ENCODE measurements at places on chromosomes 16 and 17. TPM values are rescaled to one million over a fixed set of nuclear protein-coding genes. Genes with fewer than 3 reads are reported as not detected.

GRCh38 chr17:81680150-81680549 is 3.4 kb downstream of the ARL16 start:
- H3K27me3 ChIP-seq = no peaks in the 10 kb centered on the region
- H3K36me3 ChIP-seq = peaks cover 14% of the 10 kb centered on the region
- DNase-seq = no peak
- no peak overlapping the region for H3K27ac ChIP-seq

The TMC7 gene
- total RNA-seq = not detected

DNA sequence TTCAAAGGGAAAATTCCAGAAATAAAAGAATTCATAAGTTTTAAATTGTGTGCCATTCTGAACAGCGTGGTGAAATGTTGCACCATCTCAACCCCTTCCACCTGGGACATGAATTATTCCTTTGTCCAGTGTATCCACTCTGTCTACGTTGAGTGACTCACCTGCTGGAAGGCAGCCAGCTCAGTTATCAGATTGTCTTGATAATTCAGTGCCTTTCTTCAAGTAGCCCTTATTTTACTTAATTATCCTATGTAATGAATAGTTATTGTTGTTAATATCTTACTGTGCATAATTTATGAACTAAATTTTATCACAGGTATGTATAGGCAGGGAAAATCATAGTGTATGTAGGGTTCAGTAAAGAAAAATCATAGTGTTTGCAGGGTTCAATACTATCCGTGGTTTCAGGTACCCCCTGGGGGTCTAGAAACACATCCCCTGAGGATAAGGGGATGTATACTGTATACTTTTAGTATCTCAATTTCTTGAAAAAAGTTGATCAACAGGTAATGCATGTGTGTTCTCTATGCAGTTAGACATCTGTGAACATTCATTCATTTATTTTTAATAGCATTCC is 7.7 kb upstream of the PCTP start:
- DNase-seq = no peak
- H3K27ac ChIP-seq = no peak overlapping the region
- H3K27me3 ChIP-seq = peaks cover 35% of the 10 kb centered on the region
- no peak overlapping the region for H3K4me3 ChIP-seq
- H3K4me1 ChIP-seq = no peaks in the 10 kb centered on the region

The TMEM238L gene
- not detected for total RNA-seq

DNA sequence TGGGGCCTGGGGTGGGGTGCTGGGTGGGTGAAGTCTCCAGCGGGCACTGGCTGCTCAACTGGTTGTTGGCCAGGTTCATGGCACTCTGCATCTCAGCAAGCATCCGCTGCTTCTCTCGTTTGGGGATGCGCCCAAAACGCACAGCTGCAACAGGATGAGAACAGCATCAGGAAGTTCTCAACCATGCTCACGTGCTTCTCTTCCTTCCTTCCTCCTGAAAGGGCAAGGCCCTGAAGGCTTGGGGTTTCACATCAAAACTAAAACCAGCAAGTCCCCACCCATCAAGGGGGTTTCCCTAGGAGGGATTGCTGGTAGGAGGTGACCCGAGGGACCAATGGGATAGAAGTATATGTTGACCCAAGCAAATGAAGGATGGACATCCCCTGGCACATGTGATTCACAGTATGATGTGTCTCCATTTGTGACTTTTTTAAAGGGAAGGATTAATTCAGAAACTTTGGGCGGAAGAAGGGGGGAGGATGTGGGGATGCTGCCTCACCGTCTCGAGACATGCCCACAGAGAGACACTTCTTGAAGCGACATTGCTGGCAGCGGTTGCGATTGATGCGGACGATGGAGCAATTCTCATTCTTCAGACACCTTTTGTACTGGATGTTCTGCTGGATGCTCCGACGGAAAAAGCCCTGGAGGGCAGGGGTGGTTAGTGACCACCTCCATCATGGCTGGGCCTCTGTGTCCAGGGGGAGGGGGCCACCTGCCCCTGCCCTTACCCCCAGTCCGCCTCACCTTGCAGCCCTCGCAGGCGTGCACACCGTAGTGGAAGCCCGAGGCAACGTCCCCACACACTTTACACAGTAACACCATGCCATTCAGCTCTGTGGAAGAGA is 4.2 kb downstream of the NR1D1 start:
- H3K27me3 ChIP-seq = peaks cover 5% of the 10 kb centered on the region
- peak; percentile 91 for DNase-seq
- peak overlapping the region; percentile 76 for H3K4me3 ChIP-seq
- peak overlapping the region; percentile 81 for H3K27ac ChIP-seq
- H3K36me3 ChIP-seq = peaks cover 41% of the 10 kb centered on the region

GRCh38 chr17:60087882-60088669 is 9.4 kb upstream of the HEATR6 start:
- H3K36me3 ChIP-seq = no peaks in the 10 kb centered on the region
- H3K4me3 ChIP-seq = no peak overlapping the region
- no peaks in the 10 kb centered on the region for H3K4me1 ChIP-seq
- H3K27me3 ChIP-seq = peaks cover 20% of the 10 kb centered on the region
- no peak overlapping the region for H3K27ac ChIP-seq

- H3K27me3 ChIP-seq = no peaks in the 10 kb centered on the region
- H3K4me3 ChIP-seq = no peak overlapping the region
- DNase-seq = no peak
- no peaks in the 10 kb centered on the region for H3K36me3 ChIP-seq
- H3K27ac ChIP-seq = no peak overlapping the region
- no peaks in the 10 kb centered on the region for H3K4me1 ChIP-seq
Observed at GRCh38 chr16:22665803-22666202, 148.2 kb upstream of the HS3ST2 start.

The KRTAP9-4 gene
- not detected for total RNA-seq

The KIF1C gene
- total RNA-seq = 68.4 TPM

The LPO gene
- not detected for total RNA-seq

- no peak for DNase-seq
- H3K27me3 ChIP-seq = no peaks in the 10 kb centered on the region
- no peak overlapping the region for H3K4me3 ChIP-seq
- H3K36me3 ChIP-seq = peaks cover 2% of the 10 kb centered on the region
- H3K27ac ChIP-seq = no peak overlapping the region
- no peaks in the 10 kb centered on the region for H3K4me1 ChIP-seq
Observed at GRCh38 chr16:30151091-30151490, 28.1 kb upstream of the MAPK3 start.

- DNase-seq = no peak
- H3K4me1 ChIP-seq = peaks cover 83% of the 10 kb centered on the region
- H3K36me3 ChIP-seq = peaks cover 16% of the 10 kb centered on the region
- peak overlapping the region; percentile 32 for H3K27ac ChIP-seq
Observed at GRCh38 chr16:89476811-89477261, 13.5 kb downstream of the ANKRD11 start.

The C16orf96 gene
- total RNA-seq = not detected

GRCh38 chr17:57442401-57442823 is 186.1 kb downstream of the MSI2 start:
- H3K4me3 ChIP-seq = peak overlapping the region; percentile 58
- peaks cover 2% of the 10 kb centered on the region for H3K27me3 ChIP-seq

GRCh38 chr16:23155445-23156049 is 6.3 kb upstream of the USP31 start:
- H3K36me3 ChIP-seq = no peaks in the 10 kb centered on the region
- no peak overlapping the region for H3K27ac ChIP-seq
- no peak for DNase-seq
- H3K27me3 ChIP-seq = peaks cover 23% of the 10 kb centered on the region

DNA sequence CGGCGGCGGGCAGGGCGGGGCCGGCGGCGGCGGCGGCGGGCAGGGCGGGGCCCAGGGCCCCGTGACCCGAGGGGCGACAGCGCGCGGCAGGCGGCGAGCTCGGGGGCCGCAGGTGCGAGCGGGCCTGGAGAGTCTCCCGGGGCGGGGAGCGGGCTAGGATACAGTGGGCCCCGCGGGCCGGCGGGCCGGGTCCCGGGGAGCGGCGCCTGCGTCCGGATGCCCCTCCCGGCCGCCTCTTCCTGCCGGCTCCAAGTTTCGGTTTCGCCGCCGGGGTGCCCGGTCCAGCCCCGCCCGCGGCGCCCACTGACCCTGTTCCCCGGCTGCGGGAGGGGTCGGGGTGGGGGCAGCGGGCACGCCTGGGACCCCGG is at the start of gene RNF213:
RNF213 (plus strand) TSS at position 62 of the 368 bp plus-strand sequence. CDS start 2,830 bp downstream, outside the sequence.
- peak; percentile 70 for DNase-seq
- H3K4me1 ChIP-seq = peaks cover 60% of the 10 kb centered on the region
- H3K27me3 ChIP-seq = no peaks in the 10 kb centered on the region
- H3K4me3 ChIP-seq = peak within 1 kb of the TSS; percentile 100
- H3K36me3 ChIP-seq = peaks cover 22% of the 10 kb centered on the region

DNA sequence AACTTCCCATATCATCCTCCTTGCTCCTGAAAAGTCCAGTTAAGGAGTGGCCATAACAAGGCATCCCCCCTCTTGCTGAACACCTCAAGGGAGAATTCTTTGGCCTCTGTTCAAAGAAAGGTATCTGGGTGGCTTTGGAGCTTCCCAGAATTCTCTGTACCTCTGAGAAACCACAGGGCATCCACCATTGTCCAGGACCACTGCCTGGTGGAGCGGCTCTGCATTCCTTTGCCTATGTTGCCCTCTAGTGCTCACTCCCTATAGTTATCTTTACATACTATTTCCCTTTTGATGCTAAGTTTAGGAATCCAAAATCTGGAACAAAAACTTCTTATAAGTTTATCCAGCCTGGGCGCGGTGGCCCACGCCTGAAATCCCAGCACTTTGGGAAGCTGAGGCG is 30.3 kb downstream of the CHD9NB start:
- H3K4me3 ChIP-seq = no peak overlapping the region
- H3K27me3 ChIP-seq = no peaks in the 10 kb centered on the region
- H3K36me3 ChIP-seq = no peaks in the 10 kb centered on the region
- peaks cover 5% of the 10 kb centered on the region for H3K4me1 ChIP-seq
- H3K27ac ChIP-seq = no peak overlapping the region

DNA sequence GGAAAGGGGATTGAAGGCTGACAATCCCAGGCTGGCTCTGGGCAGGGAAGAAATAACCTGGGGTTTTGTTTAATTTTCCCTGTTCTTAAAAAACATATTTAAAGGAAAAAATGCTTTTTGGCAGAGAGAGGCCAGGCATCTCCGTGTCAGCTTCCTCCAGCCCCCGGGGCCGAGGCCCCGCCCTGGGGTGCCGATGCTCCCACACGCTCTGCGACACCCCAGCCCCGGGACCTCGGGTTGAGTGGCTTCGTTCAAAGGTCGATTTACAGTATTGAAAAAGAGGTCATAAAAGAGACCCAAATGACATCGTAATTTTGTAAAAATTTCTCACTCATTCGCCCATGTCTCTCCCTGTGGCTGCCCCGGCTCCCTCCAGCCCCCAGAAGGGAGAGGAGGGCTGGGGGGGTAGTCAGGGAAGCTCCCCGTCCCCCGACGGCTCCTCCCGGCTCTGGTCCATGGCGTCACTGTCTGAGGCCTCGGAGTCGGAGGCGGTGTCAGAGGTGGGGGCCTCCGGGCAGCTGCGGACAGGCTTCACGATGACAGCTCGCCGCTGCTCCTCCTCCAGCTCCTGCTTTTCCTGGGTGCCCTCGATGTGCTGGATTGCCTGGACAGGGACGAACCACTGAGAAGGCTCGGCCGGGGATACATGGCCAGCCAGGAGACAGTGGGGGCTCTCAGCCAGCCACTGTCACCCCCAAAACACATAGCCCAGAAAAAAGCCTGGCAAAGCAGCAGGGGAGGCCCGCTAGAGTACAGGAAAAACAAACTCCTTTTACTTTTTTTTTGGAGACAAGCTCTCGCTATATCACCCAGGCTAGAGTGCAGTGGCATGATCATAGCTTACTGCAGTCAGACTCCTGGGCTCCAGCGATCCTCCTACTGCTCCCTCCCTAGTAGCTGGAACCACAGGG is 14.9 kb downstream of the TFAP4 start:
- no peaks in the 10 kb centered on the region for H3K27me3 ChIP-seq
- H3K27ac ChIP-seq = no peak overlapping the region
- peaks cover 15% of the 10 kb centered on the region for H3K36me3 ChIP-seq
- peaks cover 4% of the 10 kb centered on the region for H3K4me1 ChIP-seq
- DNase-seq = no peak

The SOX15 gene
- 0.20 TPM for total RNA-seq

DNA sequence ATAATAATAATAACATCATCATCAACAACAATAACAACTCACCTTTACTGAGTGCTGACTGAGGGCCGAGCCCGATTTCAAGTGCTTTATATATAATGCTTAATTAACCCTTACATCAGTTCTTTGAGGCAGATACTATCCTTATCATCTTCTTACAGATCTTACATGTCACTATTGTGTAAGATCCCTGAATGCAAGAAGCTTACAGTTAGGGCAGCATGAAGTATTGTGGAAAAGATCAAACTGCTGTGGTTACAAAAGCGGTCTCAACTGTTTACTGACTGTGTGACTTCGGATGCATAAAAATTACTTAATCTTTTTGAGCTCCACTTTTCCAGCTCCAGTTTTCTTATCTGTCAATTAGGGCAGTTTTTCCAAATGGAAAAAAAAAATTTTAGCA is 3.3 kb downstream of the VAT1 start:
- H3K4me1 ChIP-seq = peaks cover 16% of the 10 kb centered on the region
- H3K27ac ChIP-seq = no peak overlapping the region
- H3K36me3 ChIP-seq = peaks cover 15% of the 10 kb centered on the region
- peaks cover 8% of the 10 kb centered on the region for H3K27me3 ChIP-seq

The KCNJ2 gene
- not detected for total RNA-seq

DNA sequence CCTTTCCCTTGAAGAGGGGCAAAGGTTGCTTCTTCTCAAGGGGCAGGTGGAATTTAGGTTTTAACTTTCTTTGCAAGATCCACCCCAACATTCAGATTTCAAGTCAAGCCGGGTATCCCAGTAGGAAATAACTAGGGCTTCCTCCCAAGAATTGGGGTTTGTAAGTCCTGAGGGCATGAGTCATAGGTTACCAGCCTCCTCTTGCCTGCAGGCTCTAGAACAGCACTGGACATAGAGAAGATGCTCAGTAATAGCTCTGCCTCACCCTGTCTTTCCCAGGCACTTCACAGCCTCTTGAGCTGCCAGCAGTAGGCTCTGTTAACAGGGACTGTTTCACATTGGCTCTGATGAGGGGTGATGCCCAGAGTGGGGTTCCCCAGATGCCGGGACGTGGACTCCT is 35.8 kb upstream of the ZFP90 start:
- peaks cover 27% of the 10 kb centered on the region for H3K27me3 ChIP-seq
- H3K4me1 ChIP-seq = no peaks in the 10 kb centered on the region
- no peak overlapping the region for H3K4me3 ChIP-seq

GRCh38 chr17:82440991-82441627 is 9.4 kb downstream of the CYBC1 start:
- no peak overlapping the region for H3K4me3 ChIP-seq
- no peak overlapping the region for H3K27ac ChIP-seq
- peaks cover 2% of the 10 kb centered on the region for H3K27me3 ChIP-seq
- H3K36me3 ChIP-seq = peaks cover 14% of the 10 kb centered on the region

DNA sequence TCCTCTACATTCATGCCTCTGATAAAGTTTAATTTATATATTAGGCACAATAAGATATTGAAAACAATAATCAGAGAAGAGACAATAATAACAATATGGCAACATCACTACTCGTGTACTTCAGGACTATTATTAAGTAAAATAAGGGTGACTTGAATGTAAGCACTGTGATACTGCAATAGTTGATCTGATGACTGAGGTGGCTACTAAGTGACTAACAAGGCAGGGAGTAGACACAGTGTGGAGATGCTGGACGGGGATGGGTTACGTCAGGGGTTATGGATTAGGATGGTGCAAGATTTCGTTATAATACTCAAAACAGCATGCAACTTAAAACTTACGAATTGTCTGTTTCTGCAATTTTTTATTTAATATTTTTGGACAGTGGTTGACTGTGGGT is 32.5 kb downstream of the CYLD start:
- no peaks in the 10 kb centered on the region for H3K27me3 ChIP-seq
- no peak for DNase-seq
- no peak overlapping the region for H3K4me3 ChIP-seq
- H3K4me1 ChIP-seq = peaks cover 57% of the 10 kb centered on the region
- peaks cover 53% of the 10 kb centered on the region for H3K36me3 ChIP-seq
- H3K27ac ChIP-seq = no peak overlapping the region

The BAHCC1 gene
- total RNA-seq = 0.08 TPM

Data from activated T-helper 1 cell treated with anti-CD3 and anti-CD28 coated beads, Interleukin-12 subunit alpha, Interleukin-12 subunit beta, Interleukin-2, Interleukin-4 antibody, amounts not matched to agents 30 ng/mL and 10 ng/mL and 1 ng/mL, durations not matched to agents 14 hours and 24 hours and 36 hours (primary cell).